ENCODE measurements at places on chromosomes 5 and 9.

DNA sequence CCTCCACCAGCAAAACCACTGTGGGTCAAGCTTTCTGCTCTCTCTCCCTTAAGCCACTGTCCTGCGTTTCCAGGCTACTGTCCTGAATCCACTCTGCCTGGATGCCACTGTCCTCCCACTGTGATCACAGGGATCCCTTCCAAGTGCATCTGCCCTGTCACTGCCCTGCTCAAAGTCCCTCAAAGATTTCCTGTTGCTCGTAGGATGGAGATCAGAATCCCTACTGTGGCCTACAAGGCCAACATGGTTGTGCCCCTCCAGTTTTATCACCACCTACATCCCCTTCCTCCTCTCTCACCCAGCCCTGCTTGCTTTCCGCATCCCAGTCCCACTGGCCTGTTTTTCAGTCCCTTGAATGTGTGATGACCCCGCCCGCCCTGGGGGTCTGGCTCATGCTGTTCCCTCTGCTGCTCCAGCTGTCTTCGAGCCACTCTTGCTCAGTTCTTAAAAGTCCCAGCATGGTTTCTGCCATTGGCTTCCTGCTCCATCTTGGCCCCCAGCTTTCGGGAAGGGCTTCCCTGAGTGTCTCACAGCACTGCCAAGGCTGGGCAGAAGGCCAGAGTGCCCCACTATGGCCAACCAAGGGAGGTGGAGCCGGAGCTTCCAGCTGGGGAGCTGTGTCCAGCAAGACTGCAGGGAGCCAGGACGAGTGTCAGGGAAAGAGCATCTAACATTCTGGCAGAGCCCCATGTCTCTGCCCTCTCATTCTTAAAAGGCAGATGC lies 12.9 kb upstream of the FRRS1L start:
- no peak for DNase-seq

DNA sequence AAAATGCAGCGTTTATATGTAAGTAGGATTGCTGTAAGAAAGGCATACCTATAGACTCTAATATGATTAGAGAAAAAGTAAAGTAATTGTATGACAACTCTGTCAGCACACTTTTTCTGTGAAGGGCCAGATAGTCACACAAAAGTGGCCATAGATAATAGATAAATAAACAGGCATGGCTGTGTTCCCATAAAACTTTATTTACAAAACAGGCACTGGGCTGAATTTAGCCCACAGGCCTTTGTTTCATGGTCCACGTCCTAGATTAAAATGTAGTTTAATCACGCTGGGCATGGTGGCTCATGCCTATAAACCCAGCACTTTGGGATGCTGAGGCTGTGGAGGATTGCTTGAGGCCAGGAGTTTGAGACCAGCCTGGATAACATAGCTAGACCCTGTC lies 8.7 kb upstream of the TXNDC8 start:
- DNase-seq = no peak

DNA sequence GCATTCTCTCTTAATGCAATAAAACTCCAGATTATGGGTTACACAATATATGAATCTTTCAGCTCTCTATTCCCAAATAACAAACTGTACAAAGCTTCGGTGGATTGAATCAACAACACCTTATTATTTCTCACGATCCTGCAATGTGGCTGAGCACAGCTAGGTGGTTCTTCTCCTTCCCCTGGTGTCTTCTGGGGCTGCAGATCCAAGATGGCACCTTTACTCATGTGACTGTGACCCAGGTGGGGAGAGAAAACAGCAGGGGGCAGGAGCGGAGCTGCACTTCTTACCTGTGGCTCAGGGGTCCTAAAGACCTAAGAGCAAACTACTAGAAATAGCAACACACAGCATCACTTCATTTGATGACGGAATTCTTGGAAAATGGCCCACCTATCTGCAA lies 233.1 kb downstream of the IRX1 start:
- no peak for DNase-seq

- no peak for DNase-seq
These were observed 12.5 kb downstream of the TMEM8B start for GRCh38 chr9:35841645-35841900.

- no peak for DNase-seq
These were observed 62.1 kb downstream of the SLC44A1 start for GRCh38 chr9:105306351-105307140.

DNA sequence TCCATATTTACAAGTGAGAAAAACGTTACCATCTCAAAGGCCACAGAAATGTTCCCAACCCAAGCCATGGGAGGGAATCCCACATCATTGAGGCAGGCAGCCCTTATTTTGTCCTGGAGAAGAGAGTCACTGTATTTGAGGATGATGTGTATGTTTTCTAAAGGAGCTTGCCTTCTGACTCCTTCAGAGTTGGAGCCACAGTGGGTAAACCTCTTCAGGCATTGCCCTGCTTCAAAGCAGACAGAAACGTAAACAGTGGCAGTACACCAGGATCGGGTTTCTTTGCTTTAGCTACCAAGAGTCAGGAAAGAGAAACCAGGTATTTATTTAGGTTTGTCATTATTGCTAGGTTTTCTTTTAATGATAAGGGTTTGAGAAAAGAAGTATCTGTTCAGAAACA lies 45.7 kb downstream of the MUSK start:
- DNase-seq = no peak

- no peak for DNase-seq
These were observed 2.0 kb upstream of the REEP5 start for GRCh38 chr5:112923988-112924387.

DNA sequence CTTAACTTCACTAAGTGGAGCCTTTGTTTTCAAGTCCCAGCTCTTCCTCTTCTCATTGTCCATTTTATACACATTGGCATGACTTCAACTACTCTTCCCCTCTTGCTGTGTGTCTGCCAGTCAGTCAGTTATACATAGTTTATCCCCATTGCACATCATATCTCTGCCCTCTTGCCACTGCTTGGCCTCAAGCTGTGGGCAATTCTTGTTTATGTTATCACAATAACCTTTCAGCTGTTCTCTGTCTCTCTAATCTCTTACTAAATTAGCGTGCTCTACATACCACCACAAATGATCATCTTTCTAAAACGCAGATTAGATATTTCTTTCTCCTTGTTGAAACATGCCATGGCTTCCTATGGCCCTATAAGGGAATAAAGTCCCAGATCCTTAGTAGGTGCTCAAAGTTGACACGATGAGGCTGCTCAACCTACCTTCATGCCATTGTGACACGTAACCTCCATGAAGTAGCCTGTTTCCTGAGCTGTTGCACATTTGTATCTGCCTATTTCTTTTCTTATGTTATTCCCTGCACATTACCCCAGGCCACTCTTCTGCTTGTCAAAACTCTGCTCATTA lies 239.3 kb downstream of the GAS1 start:
- DNase-seq = no peak

DNA sequence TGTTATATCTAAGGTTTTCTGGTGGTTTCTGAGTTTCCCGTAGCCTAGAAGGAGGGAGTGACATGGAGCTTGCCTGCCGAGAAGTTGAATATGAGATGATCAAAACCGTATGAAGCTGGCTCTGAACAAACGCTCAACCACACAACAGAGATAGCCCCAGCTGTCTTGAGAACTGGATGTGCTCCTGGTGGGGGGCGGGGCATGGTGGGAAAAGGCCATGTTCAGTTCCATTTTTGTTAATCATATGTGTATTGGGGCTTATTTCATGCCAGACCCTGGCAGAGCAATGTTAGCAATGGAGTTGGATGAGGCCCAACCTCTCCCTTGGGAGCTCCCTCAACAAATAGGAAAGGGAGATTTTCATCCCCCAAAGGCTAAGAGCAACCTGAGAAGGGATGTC lies 4.8 kb downstream of the CCL19 start:
- DNase-seq = no peak

GRCh38 chr5:65739162-65739561 lies 17.2 kb downstream of the NLN start:
- DNase-seq = no peak

DNA sequence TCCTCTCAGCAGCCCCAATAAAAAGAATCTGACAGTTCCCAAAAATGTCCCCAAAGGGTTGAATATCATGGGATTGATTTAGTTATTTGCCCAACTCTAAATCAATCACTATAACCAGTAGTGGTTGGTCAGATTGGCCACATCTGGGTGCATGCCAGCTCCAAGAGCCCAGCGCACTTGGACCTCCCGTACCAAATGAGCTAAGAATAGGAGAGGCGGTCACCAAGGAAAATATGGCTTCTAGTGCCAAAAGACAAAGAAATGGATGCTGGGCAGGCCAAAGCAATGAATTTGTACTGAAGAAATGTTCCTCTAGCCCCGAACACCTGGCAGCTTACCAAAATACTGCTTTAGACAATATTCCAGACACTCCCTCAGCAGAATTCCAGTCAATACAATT lies 80.3 kb downstream of the RCL1 start:
- no peak for DNase-seq

GRCh38 chr5:60672693-60673264 lies 27.2 kb downstream of the DEPDC1B start:
- DNase-seq = no peak

DNA sequence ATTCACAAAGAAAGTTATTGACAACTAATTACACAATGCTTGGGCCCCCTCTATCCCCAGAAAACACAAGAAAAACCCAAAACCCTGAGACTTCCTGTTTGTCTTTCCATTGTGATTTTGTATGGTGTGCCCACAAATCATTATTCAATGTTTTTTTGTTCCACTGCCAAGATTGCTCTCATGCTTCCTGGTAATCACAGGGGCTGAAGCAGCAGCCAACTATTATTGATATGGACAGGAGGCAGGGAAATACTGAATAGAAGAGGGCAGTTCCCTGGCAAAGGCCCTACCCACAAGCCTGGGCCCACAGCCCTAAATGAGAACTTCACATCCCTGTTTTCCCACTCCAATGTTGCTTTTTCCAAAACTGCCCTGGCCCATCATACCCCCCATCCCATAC lies 21.5 kb upstream of the RFK start:
- DNase-seq = no peak

GRCh38 chr5:88984040-88984439 lies 101.1 kb upstream of the MEF2C start:
- DNase-seq = no peak

GRCh38 chr9:130542038-130542437 lies 37.3 kb upstream of the FUBP3 start:
- no peak for DNase-seq

- DNase-seq = no peak
These were observed 9.8 kb upstream of the SYNPO start for GRCh38 chr5:150630461-150631325.

- DNase-seq = no peak
These were observed 688.8 kb downstream of the MTRR start for GRCh38 chr5:8557728-8558127.

- DNase-seq = no peak
These were observed 877.7 kb downstream of the TLE1 start for GRCh38 chr9:80811656-80812055.

GRCh38 chr5:58722160-58722559 lies 139.3 kb downstream of the RAB3C start:
- no peak for DNase-seq

DNA sequence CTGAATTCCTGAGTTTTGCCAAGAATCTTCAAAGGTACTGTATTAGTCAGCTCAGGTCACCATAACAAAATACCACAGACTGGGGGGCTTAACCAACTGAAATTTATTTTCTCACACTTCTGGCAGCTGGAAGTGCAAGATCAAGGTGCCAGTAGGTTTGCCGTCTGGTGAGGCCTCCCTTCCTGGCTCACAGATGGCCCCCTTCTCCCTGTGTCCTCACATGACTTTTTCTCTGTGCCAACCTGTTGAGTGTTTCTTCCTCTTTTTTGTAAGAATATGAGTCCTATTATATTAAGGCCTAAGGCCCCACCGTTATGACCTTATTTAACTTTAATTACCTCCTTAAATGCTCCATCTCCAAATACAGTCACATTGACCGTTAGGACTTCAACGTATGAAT lies 156.1 kb upstream of the KIF2A start:
- DNase-seq = no peak

GRCh38 chr5:132388244-132389050 lies 18.9 kb downstream of the SLC22A5 start:
- DNase-seq = no peak

GRCh38 chr9:79657891-79658290 lies 86.1 kb downstream of the TLE4 start:
- no peak for DNase-seq

- no peak for DNase-seq
These were observed 583.5 kb downstream of the ZNF608 start for GRCh38 chr5:124162767-124163532.

DNA sequence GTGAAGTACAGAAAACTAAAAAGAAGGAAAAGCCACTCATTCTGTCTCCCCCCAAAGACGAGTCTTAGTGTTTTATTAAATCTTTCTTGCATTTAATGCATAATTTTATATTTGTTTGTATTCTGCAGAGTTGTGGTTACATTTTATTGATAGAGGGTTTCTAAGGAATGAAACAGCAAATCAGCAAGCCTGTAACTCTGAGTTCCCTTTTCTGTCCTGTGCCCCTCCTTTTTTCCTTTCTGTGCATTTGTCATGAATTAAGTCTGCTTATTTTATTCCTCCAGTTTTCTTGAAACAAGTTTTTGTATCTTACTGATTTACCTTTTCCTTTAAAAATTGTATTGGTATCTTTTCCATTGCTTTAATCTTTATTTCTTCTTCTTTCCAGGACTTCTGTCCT lies 132.8 kb downstream of the MUSK start:
- DNase-seq = no peak

DNA sequence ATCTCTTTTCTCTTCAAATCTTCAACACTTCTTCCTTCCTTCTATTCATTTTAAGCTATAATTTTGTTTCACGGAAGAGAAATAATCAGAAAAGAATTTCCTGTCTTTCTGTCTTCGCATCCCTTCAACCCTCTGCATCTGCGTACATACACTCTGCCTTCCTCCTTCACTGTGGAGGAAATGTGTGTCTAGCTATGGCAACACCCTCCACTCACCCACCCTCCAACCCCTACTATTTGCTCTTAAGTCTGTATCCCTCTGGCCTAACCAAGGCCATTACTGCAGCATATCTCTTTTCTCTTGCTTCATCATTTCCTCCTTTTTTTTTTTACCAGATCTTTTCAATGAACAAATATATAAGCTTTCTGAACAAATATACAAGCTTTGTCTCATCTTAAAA lies 105.7 kb upstream of the NUDT12 start:
- DNase-seq = no peak

- DNase-seq = no peak
These were observed 23.3 kb downstream of the AK8 start for GRCh38 chr9:132854832-132855231.

All from stimulated activated CD4-positive, alpha-beta T cell treated with anti-CD3 and anti-CD28 coated beads, Interleukin-1b, Interleukin-23, amount 100 ng/mL, for 24 hours (primary cell).